ENCODE measurements at places on chromosomes 7 and 10. TPM values are rescaled to one million over a fixed set of nuclear protein-coding genes. Genes with fewer than 3 reads are reported as not detected.

PNLIPRP2 gene
- total RNA-seq, result not detected

C10orf53 gene
- total RNA-seq, result not detected

HSPA12A gene
- 11.1 TPM for total RNA-seq

GRCh38 chr7:159024280-159024951 lies 120.3 kb downstream of the VIPR2 start:
- no peak overlapping the region for H3K4me3 ChIP-seq
- no peak for DNase-seq
- no peaks in the 10 kb centered on the region for H3K36me3 ChIP-seq
- no peaks in the 10 kb centered on the region for H3K27me3 ChIP-seq

DNA sequence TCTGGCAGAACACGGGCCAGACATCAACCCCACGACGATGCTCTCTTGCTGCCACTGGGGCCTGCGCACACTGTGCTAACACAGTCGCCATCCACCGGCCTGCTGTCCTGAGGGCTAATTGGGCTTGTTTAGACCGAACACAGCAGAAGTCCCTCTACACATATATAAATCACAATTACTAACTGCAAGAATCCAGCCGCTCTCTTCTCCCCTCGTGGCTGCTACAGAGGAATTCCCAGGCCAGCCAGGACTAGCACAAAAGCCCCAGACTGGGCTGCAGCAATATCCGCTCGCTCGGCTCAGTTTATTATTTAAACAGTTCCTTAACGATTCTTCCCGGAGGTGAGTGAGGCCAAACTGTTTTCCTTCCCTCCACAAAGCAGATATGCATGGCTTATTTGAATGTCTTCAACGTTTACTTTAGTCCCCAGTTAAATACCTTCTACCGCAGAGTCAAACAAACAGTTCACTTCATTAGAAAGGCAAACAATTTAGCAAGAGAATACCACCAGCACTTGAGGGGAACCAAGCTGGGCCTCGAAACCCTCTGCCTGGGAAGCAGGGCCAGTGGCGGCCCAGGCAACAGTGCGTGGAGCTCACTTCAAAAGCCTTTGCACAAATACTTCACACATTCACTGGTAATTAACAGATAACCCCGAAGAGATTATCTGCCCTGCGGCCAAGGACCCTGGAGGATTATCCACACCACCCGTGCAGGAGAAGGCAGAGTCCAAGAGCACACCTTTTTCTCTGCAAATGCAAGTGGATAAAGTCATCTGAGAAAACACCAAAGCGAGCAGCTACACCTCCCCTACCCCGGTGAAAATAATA lies 145.3 kb downstream of the GLI3 start:
- H3K4me3 ChIP-seq, result no peak overlapping the region
- H3K36me3 ChIP-seq, result no peaks in the 10 kb centered on the region
- no peaks in the 10 kb centered on the region for H3K27me3 ChIP-seq
- H3K27ac ChIP-seq, result no peak overlapping the region

DNA sequence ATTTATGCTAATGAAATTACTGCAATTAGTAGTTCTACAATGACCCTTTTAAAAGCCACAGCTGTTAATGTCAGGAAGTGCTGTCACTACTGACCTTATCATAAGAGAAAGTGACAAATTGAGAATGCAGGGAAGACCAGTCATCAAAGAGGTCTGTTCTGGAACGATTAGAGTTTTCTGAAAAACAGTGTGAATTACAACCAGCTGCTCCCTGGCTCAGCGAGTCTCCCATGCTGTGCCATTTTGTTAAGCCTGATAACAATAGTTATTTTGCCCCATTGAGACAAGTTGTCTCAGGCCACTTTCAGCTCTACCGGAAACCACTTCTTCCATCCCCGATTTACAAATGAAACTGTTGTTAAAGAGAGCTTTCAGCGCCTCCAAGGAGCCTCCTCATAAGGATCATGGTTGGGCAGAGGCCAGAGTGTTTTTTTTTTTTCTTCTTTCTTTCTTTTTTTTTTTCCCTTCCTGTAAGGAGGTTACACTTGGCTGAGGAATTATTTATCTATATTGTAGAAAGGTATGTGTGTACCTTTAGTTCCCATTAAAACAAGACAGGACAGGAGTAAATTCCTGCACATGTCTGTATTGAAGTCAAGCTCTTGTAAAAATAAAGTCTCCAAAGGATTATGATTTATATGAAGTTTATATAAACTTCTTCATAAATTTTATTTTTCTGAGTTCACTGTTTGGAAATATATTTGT lies 173.6 kb downstream of the CDCA7L start:
- no peak overlapping the region for H3K27ac ChIP-seq
- no peaks in the 10 kb centered on the region for H3K27me3 ChIP-seq
- no peak for DNase-seq
- no peak overlapping the region for H3K4me3 ChIP-seq

- peaks cover 5% of the 10 kb centered on the region for H3K36me3 ChIP-seq
- no peak overlapping the region for H3K27ac ChIP-seq
- no peaks in the 10 kb centered on the region for H3K27me3 ChIP-seq
- no peak overlapping the region for H3K4me3 ChIP-seq
Measured at GRCh38 chr10:119496273-119496672, 46.2 kb downstream of the RGS10 start.
